ENCODE measurements at places on chromosomes 13 and 19. TPM values are rescaled to one million over a fixed set of nuclear protein-coding genes. Genes with fewer than 3 reads are reported as not detected.

The TMPRSS9 gene
- not detected for total RNA-seq

The DMPK gene
- total RNA-seq: 233 TPM

The BRSK1 gene
- 2.4 TPM for total RNA-seq

The IGFLR1 gene
- total RNA-seq: 5.1 TPM

The ELSPBP1 gene
- not detected for total RNA-seq

- no peak for DNase-seq
Measured at GRCh38 chr13:109130093-109130835, 500.9 kb downstream of the MYO16 start.

DNA sequence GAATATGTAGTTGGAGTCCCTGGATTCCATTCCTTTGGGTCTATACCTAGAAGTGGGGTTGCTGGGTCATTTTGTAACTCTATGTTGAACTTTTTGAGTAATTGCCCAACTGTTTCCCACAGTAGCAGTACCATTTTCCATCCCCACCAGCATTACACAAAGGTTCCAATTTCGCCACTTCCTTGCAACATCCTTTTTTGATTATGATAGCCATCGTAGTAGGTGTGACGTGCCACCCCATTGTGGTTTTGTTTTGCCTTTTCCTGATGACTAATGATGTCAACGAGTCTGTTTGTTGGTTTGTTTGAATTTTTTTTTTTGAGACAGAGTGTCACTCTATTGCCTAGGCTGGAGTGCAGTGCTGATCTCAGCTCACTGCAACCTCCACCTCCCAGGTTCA is 3.3 kb upstream of the PEX11G start:
- peak; percentile 20 for DNase-seq

DNA sequence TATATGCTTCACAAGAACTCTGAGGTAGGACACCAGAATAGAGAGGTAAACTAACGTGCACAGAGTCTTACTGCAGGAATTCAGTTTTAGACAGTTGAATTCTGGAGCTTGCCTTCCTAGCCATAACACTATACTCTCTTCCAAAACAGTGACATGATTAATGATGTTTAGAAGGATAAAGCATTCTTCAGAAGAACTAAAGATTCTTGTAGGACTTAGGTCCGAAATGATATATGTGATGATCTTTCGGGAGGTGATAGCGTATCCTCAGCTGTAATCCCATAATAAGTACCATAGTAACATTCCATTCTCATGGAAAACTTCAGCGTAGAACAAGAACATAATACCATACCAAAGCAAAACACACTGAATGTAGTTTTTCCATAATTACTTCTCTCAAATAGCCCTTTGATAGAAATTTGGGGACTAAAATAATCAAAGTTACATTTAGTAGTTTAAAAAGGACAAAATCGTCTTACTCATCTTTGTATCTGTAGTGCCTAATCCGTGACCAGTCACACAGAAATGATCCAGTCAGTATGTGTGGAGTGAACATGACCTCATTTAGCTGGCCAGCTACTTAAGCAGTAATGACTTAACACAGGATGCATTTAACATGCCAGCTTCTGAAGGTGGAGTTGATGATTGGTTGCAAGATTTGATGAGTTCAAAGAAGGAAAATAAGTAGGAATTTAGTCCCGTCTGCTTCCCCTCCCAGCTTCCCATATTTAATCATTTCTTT is 38.4 kb downstream of the PIBF1 start:
- no peak for DNase-seq

- DNase-seq: no peak
Measured at GRCh38 chr13:112686364-112686763, 3.5 kb upstream of the ATP11A start.

- DNase-seq: peak; percentile 57
Measured at GRCh38 chr19:58381460-58382212, 806 bp upstream of the ZNF837 start.

- DNase-seq: peak; percentile 27
Measured at GRCh38 chr19:29495901-29496441, 29.8 kb upstream of the VSTM2B start.

GRCh38 chr19:30861919-30862318 is 487.3 kb downstream of the TSHZ3 start:
- no peak for DNase-seq
